RPMI7951 (cell line): ENCODE measurements at places on chromosomes 16 and 17. TPM values are rescaled to one million over a fixed set of nuclear protein-coding genes. Genes with fewer than 3 reads are reported as not detected.

DNA sequence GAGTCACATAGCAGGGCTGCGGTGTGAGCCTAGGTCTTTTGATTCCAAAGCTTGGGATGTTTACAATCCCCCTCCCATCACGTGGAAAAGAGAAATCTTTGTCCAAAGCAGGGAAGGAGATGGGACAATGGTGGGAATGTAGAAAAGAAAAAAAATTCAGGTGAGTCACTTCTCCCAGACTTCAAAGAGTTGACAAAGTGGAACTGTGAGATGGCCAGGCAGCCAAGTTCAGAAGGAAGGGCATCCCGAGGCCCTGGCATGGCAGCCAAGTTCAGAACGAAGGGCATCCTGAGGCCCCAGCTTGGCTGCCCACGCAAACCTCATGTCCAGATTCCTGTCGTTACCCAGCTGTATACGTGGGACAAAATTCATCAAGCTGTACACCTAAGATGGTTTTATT, 47.5 kb downstream of the FOXL1 start:
- no peak for DNase-seq

- DNase-seq, result no peak
These were observed 9.6 kb downstream of the ZNF750 start for GRCh38 chr17:82830249-82830661.

DNA sequence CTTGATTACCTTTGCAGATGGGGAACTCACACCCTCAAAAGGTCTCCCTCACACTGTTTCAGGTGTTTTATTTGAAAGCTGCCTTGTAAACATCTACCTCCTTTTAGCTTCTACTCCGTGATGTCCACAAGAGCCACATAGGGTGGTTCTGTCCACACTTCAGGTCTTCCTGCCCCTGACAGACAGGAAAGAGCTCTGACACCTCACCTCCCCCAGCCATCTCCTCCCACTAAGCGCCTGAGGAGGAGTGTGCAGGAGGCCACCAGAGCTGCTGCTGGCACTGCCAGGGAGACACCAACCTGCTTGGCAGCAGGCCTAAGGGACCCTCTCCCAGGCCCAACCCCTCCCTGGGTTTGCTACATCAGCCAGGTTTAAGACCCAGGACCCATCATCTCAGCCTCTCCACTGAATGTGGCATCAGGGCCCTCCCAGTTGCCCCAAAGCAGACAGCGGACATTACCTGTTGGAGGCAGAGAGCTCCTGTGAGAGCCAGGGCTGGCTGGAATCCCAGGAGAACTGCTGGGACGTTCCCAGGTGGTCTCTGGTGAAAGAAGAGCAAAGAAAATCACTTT, 76.4 kb upstream of the RCVRN start:
- DNase-seq, result no peak

DNA sequence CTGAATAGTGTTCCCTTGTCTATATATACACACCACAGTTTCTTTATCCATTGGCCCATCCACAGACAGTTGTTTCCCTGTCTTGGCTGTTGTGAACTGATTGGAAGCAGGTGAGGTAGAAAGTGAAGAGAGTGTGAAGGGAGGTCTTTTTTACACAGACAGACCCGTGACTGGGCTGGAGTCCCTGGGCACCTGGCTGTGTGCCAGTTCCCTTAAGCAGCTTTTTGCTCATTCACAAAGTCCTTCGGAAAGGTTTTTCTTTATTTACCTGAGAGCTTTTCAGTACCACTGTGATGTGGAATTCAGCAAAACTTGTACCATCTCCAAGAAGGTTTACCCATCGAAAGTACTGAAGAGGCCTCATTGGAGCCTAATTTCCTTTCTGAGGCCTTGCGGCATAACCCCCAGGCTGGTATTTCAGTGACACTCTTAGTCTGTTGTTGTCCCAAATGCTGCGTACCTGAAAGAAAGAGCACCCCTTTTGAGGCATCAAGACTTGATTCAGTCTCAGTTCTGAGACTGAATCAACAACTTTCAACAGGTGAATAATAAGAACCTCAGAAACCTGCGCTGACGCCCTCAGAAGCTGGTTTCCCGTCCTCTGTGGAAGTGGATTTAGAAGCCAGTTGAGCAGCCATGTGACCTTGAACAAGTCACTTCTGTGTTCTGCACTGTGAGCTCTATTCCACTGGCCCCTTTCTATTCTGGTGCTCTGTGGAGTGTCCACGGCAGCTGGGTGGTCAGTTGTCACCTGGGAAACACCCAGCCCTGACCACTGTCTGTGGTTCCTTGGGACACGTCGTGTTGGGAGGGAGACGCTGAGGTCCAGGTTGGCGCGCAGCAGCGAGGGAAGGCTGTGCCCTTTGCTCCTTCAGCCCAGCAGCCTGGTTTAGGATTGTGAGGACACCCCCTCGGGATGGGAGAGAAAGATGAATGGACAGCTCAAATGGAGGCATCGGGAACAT, 53.9 kb upstream of the CRISPLD2 start:
- no peak for DNase-seq

DNA sequence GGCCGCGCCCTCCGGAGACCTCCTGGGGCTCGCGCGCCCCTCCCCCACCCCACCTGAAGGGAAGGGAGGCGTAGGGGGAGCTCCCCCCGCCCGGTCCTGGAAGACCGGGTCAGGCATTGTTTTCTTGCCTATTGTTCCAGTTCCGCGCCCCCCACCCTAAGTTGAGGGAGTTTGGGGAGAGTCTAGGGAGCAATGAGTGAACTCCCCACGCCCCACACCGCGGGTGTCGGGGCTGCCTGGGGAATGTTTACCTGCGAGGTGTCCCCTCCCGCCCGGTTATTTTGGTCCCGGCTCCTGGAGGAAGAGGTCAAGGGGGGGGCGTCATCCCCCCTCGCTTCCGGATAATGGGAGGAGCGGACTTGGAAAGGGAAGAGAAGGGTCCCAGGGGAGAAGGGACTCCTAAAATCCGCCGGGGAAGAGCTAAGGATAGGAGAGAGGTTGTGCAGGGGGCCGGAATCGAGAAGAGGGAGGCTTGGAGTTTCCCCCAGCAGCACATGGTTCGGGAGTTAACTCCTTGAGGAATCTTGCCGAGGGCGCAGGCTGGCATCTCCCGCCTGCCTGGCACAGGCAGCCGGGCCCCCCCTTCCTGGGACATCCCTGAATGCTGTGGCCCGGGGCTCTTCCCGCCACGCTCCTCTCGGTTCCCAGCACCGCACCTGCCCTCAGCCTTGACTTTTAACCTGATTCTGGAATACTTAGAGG, 881 bp downstream of the MLLT6 start:
- DNase-seq, result peak; percentile 42

The TEDC2 gene
- total RNA-seq, result 10.2 and 21.7 TPM in 2 replicates

DNA sequence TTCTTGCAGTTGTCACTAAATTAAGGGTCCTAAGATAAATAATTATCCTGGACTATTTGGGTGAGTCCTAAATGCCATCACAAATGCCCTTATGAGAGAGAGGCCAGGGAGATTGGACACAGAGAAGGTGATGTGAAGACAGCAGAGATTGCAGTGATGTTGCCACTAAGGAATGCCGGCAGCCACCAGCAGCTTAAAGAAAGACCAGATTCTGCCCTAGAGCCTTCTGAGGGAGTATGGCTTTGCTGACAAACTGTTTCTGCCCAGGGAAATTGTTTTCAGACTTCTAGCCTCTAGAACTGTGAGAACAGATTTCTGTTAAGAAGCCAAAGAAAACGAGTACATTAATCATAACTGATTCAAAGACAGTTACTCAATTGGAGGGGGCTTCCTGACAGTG, 10.0 kb upstream of the ZNF23 start:
- DNase-seq, result peak; percentile 27

DNA sequence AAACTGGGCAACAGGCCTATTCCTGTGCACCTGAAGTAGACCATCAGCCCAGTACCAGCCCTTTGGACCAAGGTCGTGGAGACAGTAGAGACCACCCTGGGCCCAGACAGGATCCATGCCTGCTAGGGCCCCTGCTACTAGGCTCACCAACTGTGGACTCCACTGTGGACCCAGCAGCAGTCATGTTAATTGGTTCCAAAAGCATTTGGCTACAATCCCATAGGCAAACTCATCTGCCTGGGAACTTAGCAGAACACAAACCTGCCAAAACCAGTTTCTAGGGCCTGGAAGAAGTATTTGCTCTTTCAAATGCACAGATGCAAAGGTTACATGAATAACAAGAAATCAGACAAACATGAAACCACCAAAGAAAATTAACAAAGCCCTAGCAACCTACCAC, 53.1 kb downstream of the ACSM2A start:
- DNase-seq, result no peak

DNA sequence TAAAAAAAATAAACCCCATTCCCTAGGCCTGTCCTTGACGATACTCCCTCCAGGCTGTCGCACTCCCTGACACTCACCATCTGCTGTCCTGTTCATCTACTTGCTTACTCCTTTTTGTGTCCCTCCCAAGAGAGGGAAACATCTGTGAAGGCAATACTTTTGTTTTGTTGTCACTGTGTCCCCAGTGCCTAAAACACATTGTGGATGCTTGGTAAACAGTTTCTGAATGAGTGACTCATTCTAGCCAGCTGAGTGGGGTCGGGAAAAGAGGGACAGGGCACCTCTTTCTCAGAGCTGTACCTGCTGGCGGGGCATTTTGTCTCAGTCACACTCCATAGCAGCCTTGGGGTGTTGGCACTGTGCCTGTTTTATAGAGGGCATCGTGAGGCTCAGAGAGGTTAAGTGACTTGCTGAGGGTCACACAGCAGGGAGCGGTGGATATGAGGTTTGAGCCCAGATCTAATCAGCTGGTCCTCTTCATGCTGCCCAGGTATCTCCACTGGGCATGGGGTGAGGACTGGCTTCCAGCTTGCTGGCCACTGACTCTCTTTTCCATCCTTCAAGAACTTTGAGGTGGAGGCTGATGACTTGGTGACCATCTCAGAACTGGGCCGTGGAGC, 15.6 kb downstream of the MAP2K3 start:
- DNase-seq, result no peak

DNA sequence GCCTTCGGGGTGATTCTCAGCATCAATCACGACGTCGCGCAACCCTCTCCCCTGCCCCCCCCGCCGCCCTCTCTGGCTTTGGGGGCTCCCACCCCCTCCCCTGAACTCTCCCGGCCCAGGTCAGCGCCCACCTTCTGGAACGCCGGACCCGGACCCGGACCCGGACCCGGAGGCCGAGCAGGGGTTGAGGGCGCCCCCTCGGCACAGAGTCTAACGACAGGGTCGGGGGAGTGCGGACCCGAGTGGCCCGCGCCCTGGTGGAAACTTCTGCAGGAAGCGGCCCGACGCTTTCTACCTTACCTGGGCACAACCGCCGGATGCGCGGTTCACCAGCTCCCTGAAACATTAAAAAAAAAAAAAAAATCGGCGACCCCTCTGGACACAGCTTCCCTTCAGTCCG, 16.2 kb downstream of the SALL1 start:
- no peak for DNase-seq

DNA sequence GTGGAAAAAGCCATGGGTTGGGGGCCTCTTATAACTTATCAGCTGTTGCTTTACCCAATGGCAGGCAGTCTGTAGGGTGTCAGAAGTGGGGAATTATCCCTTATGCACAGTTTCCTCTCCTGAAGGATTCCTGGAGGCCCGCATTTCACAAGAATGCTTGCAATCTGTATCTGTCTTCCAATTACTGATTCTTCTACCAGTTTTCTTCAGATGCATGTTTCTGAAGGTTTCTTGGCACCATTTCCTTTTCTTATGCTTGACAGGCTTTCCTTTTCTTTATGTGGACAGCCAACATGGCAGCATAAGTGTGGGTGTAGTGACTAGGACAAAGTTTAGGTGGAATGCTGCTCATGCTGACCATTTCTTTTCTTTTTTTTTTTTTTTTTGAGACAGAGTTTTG, 36.1 kb downstream of the MAP3K3 start:
- no peak for DNase-seq

The EPX gene
- not detected in 2 replicates for total RNA-seq

- no peak for DNase-seq
These were observed 25.3 kb downstream of the MBTPS1 start for GRCh38 chr16:84091460-84091859.

DNA sequence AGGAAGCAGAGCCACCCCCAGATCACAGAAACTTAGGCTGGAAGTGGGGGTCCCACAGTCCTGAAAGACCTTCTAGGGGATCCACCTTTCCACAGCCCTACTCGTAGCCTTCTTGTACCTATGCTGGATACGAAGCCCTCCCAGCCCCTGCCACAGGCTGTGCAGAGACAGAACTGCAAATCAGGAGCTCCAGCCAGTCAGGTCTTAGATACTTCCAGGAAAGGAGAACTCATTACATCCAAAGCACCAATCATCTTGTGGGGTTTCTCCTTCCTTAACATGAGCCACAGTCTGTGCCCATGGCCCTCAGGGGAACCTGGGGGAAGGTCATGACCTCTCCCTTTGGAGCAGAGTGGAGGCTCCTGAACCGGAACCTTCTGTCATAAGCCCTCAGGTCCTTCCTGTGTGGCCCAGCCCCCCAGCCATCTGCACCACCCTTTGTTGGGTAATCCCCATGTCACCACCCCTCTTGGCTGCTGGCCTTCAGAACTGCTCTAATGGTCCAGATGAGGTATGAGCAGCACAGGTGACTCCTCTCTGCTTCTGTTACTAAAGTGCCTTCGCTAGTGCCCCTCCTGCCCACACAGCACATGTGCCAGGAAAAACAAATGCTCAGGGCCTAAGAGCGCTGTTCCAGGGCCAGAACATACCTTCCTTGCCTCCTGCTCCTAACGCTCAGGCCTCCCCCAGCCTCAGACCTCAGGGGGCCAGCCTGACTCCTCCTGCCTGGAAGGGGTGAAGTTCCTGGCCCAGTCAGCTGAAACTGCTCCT, 14.6 kb downstream of the SRCIN1 start:
- peak; percentile 35 for DNase-seq

The ITGAD gene
- not detected in 2 replicates for total RNA-seq

DNA sequence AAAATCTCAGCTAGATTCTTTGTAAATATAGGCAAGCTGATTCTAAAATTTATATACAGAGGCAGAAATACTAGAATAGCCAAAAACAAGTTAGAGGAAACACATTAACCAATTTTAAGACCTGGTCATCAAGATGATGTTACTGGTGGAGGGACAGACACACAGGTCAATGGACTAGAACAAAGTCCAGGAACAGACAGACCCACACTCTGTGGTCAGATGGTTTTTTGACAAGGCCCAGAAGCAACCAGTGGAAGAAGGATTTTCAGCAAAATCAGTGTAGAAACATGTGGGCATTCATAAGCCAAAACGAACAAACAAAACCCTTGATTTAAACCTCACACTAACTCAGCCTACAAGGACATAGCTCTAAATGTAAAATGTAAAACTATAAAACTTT, 99.7 kb upstream of the METRNL start:
- DNase-seq, result no peak

- no peak for DNase-seq
These were observed 30.0 kb downstream of the EEF2K start for GRCh38 chr16:22235839-22236745.

DNA sequence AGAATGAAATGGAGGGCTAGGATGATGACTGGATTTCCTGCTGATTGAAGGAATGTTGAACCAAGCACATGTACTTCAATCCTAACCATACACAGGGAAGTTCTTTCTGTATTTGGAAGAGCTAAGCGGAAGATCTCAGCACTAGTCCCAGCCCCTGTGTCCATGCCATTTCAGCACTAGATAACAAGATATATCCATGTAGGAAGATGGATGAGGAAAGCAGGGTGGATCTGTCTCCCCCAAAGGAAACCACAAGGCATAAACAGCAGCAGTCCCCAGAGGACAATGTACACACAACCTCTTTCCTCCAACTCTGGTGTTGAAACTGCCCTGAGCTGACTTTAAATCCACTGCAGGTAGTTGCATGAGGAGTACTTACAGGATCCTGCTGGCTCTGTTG, 75.1 kb downstream of the GRIN2A start:
- no peak for DNase-seq

The DHRS7C gene
- not detected in 2 replicates for total RNA-seq

- DNase-seq, result peak; percentile 11
These were observed 148.9 kb downstream of the ITFG1 start for GRCh38 chr16:47311738-47312505.

The TSPAN10 gene
- total RNA-seq, result 1.3 and 2.1 TPM in 2 replicates

The KCNAB3 gene
- total RNA-seq, result 1.1 TPM in 2 replicates
